ENCODE measurements at places on chromosomes 1 and 21.

DNA sequence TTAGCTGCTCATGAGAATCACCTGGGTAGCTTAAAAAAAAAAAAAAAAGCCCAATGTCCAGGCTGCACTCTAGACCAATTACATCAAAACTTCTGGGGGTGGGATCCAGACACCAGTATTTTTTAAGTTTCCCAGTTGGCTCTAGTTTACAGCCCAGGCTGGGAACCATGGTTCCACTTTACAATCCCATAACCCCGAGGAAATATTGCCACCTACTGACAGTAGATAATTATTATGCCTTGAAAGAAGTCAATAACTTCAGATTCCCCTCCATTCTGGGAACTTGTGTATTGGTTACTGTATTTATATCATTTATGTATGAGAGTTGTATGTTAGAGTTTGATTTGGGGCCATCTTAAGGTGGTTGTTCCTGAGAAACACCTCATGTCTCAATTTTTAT, 100.2 kb downstream of the SPATA46 start:
- peak; percentile 40 for DNase-seq

DNA sequence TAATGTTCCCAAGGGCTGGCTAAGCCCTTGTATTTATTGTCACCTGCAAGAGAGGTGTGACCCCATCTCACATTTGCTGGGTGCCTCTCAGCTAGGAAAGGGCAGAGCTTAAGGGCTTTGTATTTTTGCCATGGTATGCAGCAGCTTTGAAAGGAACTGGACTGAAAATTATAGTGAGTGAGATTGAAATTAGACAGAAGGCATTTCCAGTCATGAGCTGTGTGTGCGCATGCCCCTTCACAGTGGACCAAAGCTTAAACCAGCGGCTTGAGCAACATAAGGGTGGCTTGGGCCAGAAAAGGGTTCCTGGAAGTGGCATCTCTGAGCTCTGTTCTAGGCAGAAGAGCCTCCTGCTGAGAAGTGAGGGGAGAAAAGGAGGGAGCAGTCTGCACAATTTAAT, 19.8 kb downstream of the MYOG start:
- DNase-seq = no peak

- DNase-seq = no peak
Measured at GRCh38 chr1:100073531-100073930, 59.2 kb downstream of the SASS6 start.

DNA sequence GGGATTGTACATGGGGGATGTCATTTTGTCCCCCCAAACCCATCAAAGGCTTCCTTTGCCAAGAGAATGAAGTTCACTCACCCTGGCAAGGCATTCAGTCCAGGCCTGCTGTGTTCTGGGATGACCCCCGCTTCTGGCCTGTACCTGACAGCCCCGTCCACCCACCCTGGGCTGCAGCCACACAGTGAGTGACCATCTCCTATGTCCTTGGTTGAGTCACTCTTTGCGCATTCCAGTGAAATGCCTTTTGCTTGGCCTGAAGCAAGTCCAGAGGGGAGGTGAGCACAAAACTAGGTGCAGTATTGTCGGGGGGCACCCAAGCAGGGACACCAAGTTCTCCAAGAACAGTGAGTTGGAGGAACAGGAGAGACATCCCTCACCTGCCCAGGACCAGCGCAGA, 10.2 kb downstream of the TMPRSS3 start:
- no peak for DNase-seq

DNA sequence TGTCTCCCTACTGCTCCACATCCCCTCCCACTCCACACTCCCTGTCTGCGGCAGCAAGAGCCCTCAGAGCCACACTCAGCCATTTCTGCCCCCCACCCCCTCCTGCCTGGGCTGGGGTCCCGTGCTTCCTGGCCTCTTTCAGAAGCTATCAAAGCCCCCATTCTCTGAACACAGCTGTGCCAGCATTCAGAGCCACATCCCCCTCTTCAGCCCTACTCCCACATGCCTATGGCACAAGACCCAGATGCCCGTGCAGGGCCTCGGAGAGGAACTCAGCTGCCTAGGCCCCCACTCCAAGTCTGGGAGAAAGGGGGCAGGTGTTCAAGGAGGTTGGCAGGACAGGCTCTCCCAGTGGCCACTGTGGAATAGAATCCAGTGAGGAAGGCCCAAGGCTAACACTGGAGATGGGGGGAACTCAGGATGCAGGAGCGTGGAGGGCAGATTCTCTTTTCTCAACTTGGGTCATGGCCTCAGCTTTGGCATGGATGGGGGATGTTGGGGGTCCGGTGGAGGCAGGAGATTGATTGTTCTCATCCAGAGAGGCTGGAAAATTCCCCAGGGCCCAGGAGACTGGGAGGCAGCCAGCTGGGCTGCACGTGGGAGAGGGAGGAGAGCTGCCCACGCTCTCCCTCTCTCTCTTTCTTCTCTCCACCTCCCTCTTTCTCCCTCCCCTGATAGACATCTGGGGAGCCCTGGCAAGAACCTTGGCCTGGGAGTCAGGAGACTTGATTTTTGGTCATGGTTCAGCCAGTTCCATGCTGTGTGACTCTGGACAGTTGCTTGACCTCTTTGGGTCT, 3.5 kb upstream of the BCAN start:
- DNase-seq = no peak

Data from T47D (cell line).